ENCODE measurements at places on chromosomes 2 and 18.

- no peak for DNase-seq
Observed at GRCh38 chr2:216855605-216856004, 4.3 kb downstream of the TNP1 start.

GRCh38 chr2:3494984-3495666, 24.2 kb downstream of the ADI1 start:
- no peak for DNase-seq

- no peak for DNase-seq
Observed at GRCh38 chr18:37182340-37183135, 353.6 kb downstream of the KIAA1328 start.

DNA sequence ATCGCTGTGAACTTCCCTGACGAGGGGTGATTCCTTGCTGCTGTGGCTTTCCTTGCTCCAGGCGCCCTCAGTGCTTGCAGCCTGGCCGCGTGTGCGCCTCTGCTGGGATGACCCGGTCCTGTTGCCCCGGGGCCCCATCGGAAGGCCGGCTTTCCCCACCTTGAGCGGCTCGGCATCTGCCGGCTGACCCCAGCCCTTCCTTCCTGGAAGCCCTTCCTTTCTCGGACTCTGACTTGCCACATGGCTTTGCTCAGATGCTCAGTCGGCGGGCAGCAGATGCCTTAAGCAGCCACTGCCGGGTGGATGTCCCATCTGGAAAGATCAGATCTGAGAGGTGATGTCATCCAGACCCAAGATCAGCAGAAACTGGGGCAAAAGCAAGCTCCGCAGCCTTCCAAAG, 100.5 kb upstream of the ODC1 start:
- DNase-seq, result peak; percentile 61

DNA sequence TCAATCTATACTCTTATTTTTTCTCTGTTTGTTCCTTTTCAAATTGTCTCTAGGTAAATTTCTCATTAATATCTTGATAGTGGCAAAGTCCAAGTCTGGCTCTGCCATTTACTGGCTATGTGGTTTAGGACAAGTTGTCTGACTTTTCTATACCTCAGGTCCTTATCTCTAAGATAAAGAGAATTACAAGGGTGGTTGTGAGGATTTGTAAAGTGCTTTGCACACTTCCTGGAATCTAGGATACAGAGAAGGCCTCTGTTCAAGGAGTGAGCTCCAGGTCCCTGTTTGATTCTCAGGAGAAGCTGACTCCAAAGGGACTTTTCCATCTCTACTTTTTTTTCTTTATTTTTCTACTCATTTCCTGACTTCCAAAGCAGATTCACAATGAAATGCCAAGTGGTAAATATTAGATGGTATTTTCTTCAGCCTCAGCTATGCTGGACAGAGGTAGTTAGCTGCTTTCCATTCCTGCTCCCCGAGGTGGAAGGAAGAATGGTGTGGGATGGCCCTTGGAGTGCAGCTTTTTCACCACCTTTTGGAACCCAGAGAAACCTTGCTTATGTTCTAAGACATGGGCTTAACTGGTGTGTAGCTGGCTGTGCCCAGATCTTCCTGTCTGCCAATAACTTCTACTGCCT, 90.5 kb downstream of the GALNT1 start:
- no peak for DNase-seq

GRCh38 chr18:39840856-39841481, 2114.1 kb upstream of the PIK3C3 start:
- DNase-seq, result no peak

GRCh38 chr2:58770846-58771245, 529.7 kb upstream of the FANCL start:
- no peak for DNase-seq

All from HFFc6 (cell line).